Stimulated activated CD4-positive, alpha-beta T cell treated with anti-CD3 and anti-CD28 coated beads, Interleukin-15, amount 100 ng/mL, for 1 hour (primary cell): ENCODE measurements at places on chromosomes 7 and 10.

DNA sequence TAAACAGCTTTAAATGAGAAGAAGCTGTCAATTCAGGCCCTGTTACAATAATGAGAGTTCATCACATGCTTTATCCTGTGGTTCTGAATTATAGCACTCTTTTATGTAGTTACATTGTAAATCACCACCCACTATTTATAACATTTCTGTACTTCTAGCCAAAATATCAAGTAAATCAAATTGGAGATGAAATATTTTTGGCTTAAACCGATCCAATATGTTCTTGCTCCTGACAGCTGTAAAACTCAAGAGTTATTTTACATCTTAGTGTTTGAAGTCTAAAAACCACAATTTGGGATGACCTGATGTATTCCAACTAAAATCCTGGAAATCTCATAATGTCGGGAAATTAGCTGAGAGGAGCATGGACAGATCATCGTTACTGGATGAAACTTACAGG, 371.2 kb upstream of the LRRN3 start:
- no peak for DNase-seq

DNA sequence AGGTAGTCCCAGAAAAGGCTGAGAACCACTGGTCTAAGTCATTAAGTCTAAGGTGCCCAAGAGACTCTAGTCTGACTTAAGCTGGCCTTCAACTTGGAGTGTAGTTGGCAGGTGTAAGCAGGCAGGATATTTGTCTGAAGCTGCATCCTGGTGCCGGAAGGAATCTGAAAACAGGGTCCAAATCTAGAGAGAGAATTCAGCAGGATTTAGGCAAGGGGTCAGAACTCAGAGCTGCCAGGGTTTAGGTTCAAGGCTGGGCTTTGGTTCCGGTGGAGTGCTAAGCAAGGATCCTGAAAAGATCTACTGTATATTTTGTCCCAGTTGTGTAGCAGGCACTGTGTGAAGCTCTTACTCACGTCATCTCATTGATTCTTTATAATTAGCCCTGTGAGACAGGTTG, 16.5 kb upstream of the SEPTIN7 start:
- no peak for DNase-seq

GRCh38 chr10:103854265-103854685, 1.1 kb downstream of the SH3PXD2A start:
- no peak for DNase-seq

DNA sequence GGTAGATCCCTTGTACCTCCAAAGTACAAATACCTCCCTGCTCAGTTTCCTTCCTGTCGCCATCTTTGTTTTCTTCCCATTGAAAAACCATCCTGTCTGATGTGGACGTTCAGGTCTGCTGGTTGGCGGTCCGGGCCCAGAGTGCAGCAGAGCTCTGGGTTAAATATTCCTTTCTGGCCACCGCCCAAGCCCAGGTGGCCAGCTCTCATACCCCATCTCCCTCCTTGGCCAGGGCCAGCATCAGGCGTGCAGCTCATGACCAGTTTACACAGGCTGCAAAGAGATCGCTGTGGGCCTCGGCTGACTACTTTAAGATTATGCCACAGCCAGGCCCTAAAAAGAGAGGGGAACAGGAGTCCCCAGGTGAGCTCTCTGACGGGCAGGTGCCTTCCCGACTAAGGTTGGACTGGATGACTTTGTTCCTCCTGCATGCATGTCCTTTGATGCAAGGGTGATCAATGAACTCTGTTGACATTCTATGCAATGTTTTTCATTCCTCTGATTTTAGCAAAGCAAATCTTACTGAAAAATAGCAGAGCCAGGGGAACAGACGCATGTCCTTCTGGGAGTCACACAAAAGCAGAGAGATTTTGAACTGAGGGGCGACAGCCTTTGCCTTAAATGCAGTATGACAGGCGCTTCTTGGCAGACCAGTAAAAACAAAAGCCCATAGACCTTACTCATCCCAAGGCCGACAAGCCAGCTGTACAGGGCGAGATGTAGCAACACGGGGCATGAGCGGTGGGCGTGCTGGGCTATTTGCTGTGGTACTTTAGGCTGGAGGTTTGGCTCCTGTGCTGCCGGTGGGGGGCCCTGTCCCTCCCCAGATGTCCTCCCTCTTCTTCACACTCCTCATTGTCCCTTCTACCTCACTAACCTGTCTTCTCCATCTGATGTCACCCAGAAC, 33.3 kb upstream of the SH2B2 start:
- no peak for DNase-seq

DNA sequence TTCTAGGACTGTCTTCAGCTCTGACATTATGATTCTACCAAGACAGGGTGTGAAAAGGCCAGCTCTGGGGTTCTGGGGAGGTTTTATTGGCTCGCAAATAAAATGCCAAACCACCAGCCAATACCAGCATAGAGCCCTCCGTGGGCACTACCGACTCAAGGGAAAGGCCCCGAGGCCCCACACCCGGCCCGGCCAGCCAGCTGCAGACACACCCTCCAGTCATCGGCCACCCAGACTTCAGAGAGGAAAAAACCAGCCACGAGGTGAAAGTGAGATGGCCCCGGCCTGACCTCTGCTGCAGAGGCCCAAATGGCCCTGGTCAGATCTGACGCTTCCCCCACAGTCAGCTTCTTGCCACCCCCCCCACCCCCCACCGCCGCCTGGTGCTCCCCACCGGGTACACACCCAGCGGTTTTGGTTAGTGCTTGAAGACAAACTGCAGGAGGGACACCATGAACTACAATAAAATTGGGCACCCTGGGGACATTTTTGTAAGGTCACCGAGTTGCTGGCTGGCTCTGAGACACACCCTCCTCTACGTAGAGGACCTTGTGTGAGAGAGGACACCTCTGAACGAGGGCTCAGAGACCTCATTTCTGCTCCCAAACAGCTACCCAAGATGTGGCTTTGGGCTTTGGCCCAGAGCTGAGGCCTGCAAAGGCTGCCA, 79.9 kb downstream of the PRKAG2 start:
- DNase-seq = no peak

GRCh38 chr10:69473304-69473990, 22.2 kb downstream of the TSPAN15 start:
- DNase-seq = no peak

- DNase-seq = no peak
These were observed 24.0 kb downstream of the HYCC1 start for GRCh38 chr7:22989643-22990587.

DNA sequence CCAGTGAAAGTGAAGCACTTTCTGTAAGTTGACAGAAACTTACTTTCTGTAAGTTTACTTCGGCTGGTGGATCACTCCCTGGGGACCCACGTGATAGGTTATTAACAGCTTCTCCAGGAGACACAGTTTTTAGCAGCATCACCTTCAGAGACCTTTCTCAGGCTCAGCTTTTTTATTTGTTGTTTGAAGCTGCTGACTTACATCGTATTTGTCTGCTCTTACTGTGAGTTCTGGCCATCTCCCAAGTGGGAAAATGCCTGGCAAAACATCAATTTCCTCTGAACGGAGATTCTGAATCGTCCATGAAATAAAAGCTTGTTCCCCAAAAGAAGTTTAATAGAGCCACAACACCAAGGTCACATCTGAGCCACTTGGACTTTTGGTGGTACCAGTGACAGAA, 178.7 kb upstream of the PODXL start:
- DNase-seq = no peak

- no peak for DNase-seq
These were observed 1096.9 kb upstream of the POT1 start for GRCh38 chr7:126026421-126027088.

- no peak for DNase-seq
These were observed 52.6 kb upstream of the FAM180A start for GRCh38 chr7:135801045-135801693.

DNA sequence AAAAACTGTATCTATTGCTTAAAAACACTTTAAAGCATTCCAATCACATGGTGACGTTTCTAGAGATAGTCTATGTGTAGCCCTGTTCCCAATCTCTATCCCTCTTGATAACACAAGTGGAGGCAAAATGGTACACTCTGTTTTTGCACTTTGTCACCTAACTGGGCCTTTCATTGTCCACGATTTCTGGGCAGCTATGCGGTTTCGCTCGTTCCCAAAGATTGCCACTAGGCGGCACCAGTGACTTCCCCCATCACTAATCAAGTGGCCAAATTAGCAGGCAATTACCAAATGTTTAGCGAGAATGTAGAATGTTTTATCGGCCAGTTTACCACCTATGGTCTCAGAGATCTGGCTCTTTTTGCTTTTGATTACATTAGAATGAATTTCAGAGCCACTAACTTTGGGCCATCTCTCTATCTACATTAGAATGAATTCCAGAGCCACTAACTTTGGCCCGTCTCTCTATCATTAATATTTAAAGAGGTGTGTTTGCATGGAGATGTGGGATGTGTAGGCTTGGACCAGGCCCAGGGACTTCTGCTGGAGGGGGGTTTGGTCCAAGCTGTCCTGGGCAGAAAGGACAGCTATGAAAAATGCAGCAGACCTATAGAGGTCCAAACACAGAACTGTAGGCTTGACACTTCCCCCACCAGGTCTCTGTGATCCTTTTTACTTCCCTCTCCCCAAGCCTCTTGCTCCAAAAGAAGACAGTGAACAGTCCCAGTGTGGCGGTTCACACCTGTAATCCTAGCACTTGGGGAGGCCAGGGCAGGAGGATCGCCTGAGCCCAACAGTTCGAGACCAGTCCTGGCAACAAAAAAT, 90.1 kb downstream of the EPC1 start:
- DNase-seq = peak; percentile 53

- DNase-seq = no peak
These were observed 176.4 kb upstream of the RHEB start for GRCh38 chr7:151695951-151696541.

- DNase-seq = no peak
These were observed 115.7 kb upstream of the CNTNAP2 start for GRCh38 chr7:146000882-146001281.

- peak; percentile 32 for DNase-seq
These were observed 2.2 kb downstream of the MAFK start for GRCh38 chr7:1532456-1533254.

GRCh38 chr7:157467496-157468212, 130.8 kb downstream of the DNAJB6 start:
- no peak for DNase-seq

- DNase-seq = no peak
These were observed 150.8 kb downstream of the NSUN6 start for GRCh38 chr10:18500576-18500975.

DNA sequence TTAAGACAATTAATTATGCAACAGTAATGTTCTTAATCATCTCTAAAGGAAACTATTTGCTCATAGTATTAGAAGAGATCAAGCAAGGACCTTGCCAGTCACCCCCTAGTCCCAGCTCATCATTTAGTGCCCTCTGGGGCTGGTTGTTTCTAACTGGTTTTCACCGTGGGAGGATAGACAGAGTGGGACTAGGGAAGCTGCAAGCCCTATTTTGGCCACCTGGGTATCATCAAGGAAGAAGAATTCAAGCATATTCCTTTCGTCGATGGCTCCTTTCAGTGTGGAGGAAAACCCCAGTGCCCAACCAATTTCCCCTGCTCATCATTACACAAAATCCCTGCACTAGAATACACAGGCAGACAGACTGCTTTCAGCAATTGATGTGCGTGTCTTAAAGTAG, 30.6 kb upstream of the FGFR2 start:
- no peak for DNase-seq

GRCh38 chr7:47803846-47804245, 144.4 kb downstream of the PKD1L1 start:
- no peak for DNase-seq

DNA sequence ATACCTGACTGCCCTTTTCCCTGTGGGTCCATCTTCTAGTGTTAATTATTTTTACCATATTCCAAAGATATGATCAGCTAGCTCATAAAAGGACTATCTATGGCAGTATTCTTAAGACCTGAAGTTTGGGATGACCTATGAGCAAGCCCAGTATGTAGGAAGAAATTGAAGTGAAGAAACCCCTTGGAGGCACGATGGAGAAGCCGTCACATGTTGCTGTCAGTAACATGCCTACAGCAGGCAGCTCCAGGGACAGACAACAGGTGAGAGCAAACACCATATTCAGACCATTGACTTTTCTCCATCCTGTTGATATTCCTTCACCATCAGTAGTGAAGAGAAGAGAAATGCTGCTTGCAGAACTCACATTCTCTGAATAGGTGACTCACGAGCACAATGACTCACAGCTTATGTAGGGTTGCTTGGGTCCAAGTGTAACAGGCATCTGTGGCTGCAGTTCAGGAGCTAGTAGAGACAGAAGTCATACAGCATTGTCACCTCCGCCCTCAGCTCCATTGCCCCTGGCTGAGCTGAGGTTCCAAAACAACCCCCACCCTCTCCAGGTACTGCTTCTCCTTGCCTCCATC, 8.4 kb upstream of the LYZL2 start:
- no peak for DNase-seq

DNA sequence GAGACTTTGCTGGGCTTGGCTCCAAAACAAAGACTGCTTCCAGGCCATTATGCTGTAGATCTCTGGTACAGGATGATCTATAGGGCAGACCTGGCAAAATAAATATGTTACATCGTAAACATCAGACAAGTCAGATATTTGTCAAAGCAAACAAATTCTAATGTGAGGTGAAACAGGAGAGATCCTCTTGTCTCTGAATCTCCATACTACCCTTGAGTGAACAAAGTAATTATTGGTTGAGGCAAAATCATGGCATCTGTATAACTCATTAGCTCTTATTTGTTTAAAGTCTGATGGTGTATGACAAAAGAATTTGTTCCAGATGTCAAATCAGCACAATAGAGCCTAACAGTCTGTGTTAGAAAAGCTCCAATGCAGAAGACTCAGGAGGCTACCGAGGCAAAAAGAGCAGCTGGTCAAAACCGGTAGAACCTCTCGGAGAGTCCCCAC, 1291.5 kb downstream of the TYW1 start:
- no peak for DNase-seq

- DNase-seq = no peak
These were observed 17.4 kb downstream of the DDIT4 start for GRCh38 chr10:72291019-72291532.

DNA sequence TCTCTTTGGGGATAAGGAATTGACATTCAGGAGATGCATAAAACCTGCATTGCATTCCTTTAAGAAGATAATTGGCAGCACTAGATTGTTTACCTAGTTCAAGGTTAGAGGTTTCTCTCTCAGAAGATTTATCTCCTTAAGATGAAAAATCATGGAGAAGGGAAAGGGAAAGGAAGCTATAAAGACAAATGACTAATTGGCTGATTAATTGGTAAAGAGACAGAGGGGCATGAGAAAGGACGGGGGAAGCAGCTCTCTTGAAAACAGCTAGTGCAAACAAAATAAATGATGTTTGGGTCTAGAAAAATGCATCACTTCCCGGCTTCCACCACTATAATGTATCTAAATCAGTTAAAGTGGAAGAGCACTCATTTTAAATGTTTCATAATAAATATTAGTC, 941.2 kb downstream of the XPNPEP1 start:
- DNase-seq = no peak

DNA sequence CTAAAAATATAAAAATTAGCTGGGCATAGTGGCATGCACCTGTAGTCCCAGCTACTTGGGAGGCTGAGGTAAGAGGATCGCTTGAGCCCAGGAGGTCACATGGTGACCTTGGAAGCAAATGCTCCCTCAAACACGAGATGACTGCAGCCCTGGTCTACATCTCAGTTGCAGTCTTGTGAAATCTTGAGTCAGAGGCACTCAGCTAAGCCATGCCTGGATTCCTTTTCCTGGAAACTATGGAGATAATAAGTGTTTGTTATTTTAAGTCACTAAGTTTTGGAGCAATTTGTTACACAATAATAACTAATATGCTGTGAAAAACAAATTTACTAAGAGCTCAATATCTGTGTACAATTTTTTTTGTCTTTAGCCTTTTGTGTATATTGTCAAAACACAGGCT, 284.3 kb upstream of the KAT6B start:
- no peak for DNase-seq
